ENCODE measurements at places on chromosomes 5 and 9. TPM values are rescaled to one million over a fixed set of nuclear protein-coding genes. Genes with fewer than 3 reads are reported as not detected.

Gene BTNL3
- 214 TPM for total RNA-seq

DNA sequence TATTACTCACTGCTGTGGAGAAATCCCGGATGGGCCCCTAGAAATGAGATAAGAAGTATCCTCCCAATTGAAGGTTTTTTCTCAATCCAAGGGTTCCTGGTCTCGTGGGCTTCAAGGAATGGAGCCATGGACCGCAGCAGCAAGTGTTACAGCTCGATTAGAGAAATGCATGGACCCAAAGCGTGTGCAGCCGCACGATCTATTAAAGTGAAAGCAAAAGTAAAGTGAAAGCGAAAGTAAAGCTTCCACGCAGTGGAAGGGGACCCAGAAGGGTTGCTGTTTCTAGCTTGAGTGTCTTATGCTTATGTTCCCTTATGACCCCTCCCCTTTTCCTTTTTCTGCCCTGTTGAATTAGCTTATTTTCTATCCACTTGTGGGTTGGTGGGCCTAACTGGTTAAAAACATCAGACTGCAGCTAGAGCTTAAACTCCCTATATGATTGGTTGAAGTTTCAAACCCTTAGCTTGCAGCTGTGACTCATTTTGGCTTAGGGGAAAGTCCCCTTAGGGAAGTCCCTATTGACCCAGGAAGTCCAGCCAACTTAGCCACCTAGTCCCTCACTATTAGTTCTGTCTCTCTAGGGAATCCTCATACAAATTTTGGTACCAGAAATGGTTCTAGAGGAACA is 1111.8 kb downstream of the TAF11L14 start:
- H3K4me1 ChIP-seq: no peaks in the 10 kb centered on the region
- peak overlapping the region; percentile 61 for H3K4me3 ChIP-seq
- no peaks in the 10 kb centered on the region for H3K27me3 ChIP-seq
- peak overlapping the region; percentile 77 for H3K27ac ChIP-seq
- H3K36me3 ChIP-seq: no peaks in the 10 kb centered on the region

GRCh38 chr9:89539374-89539773 is 41.5 kb upstream of the SEMA4D start:
- no peaks in the 10 kb centered on the region for H3K27me3 ChIP-seq
- no peak overlapping the region for H3K27ac ChIP-seq
- H3K36me3 ChIP-seq: no peaks in the 10 kb centered on the region
- no peak overlapping the region for H3K4me3 ChIP-seq

Gene TXNDC8
- total RNA-seq: not detected

Gene SHISAL2B
- total RNA-seq: not detected

DNA sequence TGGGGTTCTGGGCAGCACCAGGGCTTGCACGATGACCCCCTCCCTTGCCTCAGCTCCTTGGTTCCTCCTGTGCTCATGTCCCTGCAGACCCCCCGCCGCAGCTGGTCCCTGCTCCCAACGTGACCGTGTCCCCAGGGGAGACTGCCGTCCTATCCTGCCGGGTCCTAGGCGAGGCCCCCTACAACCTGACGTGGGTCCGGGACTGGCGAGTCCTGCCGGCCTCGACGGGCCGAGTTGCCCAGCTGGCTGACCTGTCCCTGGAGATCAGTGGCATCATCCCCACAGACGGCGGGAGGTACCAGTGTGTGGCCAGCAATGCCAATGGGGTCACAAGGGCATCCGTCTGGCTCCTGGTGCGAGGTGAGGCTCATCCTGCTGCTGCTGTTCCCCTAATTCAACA is 39.1 kb downstream of the HMCN2 start:
- DNase-seq: no peak
- H3K27me3 ChIP-seq: no peaks in the 10 kb centered on the region
- no peak overlapping the region for H3K4me3 ChIP-seq
- H3K36me3 ChIP-seq: no peaks in the 10 kb centered on the region

GRCh38 chr5:20102293-20102692 is 114.3 kb upstream of the CDH18 start:
- no peak overlapping the region for H3K27ac ChIP-seq
- no peaks in the 10 kb centered on the region for H3K27me3 ChIP-seq
- no peak overlapping the region for H3K4me3 ChIP-seq
- no peak for DNase-seq

DNA sequence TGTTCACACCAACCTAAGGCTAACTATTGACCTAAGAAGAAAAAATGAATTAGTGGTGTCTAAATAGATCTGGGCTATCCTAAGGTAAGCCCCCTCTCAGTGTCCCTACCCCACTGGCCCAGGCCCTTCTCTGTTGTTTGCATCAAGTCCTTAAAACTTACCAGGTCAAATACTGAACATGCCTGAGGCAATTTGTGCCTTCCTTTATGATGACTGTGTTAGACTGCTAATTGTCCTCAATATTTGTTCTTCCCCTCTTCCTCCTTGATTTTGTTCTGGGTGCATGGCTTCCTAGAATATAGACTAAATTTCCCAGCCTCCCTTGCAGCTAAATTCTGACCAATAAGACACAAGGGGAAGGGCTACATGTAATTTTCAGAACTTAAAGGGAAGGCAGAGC is 199.9 kb downstream of the ADAMTS12 start:
- no peaks in the 10 kb centered on the region for H3K4me1 ChIP-seq
- H3K36me3 ChIP-seq: no peaks in the 10 kb centered on the region
- H3K27ac ChIP-seq: no peak overlapping the region
- DNase-seq: no peak

GRCh38 chr9:98341157-98342097 is 86.0 kb upstream of the TBC1D2 start:
- H3K27me3 ChIP-seq: no peaks in the 10 kb centered on the region
- no peak for DNase-seq
- H3K27ac ChIP-seq: no peak overlapping the region
- no peaks in the 10 kb centered on the region for H3K4me1 ChIP-seq
- H3K4me3 ChIP-seq: no peak overlapping the region

DNA sequence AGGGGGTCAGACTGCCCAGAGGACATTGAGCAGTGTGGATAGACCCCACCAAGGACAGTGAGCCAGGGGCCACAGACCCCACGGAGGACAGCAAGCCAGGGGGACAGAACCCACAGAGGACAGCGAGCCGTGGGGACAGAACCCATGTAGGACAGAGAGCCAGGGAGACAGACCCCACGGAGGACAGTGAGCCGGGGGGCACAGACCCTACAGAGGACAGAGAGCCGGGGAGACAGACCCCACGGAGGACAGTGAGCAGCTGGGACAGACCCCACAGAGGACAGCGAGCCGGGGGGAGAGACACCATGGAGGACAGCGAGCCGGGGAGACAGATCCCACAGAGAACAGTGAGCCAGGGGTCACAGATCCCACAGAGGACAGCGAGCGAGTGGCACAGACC is 3.4 kb upstream of the ZDHHC11 start:
- no peaks in the 10 kb centered on the region for H3K4me1 ChIP-seq
- H3K27me3 ChIP-seq: no peaks in the 10 kb centered on the region
- no peak overlapping the region for H3K27ac ChIP-seq

Gene HAVCR2
- total RNA-seq: 0.53 TPM

GRCh38 chr9:113695901-113696300 is 180.2 kb upstream of the ZNF618 start:
- no peaks in the 10 kb centered on the region for H3K36me3 ChIP-seq
- H3K4me1 ChIP-seq: no peaks in the 10 kb centered on the region
- no peak overlapping the region for H3K4me3 ChIP-seq

DNA sequence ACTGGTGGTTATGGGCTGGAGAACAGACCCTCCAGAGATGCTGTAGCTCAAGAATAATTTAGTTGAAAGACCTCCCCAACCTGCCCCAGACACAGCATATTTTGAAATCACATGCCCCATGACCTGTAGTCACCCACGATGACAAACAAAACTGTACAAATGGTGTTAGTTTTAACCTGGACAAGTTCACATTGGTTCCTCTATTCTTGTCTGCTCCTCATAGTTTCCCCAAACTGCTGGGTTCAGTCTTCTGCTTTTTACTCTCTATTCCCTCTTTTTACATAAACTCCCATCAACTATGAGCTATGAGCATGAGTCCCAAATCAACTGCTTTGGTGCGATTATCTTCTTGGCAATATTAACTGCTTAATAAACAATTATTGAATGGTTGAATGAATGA is 365.3 kb upstream of the CLINT1 start:
- H3K27me3 ChIP-seq: no peaks in the 10 kb centered on the region
- no peak overlapping the region for H3K27ac ChIP-seq
- H3K4me1 ChIP-seq: no peaks in the 10 kb centered on the region
- H3K36me3 ChIP-seq: no peaks in the 10 kb centered on the region
- no peak overlapping the region for H3K4me3 ChIP-seq
- no peak for DNase-seq

Gene CCL28
- total RNA-seq: 13.7 TPM

Gene CORO2A
- total RNA-seq: 85.1 TPM

Measured in Peyer's patch (tissue), 4 donors.